ENCODE measurements at places on chromosomes 3 and 15.

GRCh38 chr15:57308170-57308545 lies 68.1 kb upstream of the CGNL1 start:
- no peak for DNase-seq

DNA sequence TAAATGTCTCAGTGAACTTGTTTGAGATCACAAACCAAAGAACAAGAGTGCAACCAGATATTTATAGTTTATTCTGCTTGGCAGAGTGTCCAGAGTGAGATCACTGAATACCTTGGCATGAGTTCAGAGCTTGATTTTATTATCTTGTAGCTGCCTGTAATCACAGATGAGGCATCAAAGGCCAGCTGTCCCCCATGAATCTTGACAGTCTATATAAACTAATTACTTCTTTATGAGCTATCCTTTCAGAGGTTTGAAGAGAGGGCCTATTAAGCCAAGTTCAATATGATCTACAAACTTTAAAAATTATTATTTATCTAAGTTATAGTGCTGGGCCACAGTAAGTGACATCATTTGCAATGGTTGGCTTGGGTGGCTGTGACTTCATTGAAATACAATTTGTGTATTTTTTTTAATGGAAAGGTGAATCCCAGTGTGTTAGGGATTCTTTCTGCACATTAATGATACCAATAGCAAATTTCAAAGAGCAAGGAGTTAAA lies 251.5 kb downstream of the CLSTN2 start:
- DNase-seq: no peak

- DNase-seq: no peak
Observed at GRCh38 chr3:25781758-25782594, 1.3 kb downstream of the NGLY1 start.

DNA sequence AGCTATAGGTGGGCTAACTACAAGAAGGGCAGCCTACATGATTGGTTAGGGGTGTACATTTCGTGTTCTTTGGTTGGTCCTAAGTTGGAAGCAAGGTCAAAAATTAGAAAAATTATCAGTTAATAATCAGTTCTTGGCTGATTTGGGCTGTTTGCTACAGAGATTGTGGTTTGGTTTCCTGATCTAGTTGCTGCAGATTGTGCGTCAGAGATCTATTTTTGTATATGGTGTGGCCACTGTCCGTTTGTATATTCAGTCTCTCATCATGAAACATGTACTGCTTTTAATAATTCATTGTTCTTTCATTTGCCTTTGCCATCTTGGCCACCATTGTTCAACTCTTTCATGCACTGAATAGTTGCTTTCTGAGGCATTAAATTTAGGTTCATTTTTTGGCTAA lies 80.9 kb downstream of the LRRC3B start:
- no peak for DNase-seq

- DNase-seq: no peak
Observed at GRCh38 chr3:5282703-5283102, 95.2 kb downstream of the EDEM1 start.

- DNase-seq: no peak
Observed at GRCh38 chr3:10347648-10348403, 26.9 kb upstream of the SEC13 start.
